ENCODE measurements at places on chromosomes 2 and 18. TPM values are rescaled to one million over a fixed set of nuclear protein-coding genes. Genes with fewer than 3 reads are reported as not detected.

DNA sequence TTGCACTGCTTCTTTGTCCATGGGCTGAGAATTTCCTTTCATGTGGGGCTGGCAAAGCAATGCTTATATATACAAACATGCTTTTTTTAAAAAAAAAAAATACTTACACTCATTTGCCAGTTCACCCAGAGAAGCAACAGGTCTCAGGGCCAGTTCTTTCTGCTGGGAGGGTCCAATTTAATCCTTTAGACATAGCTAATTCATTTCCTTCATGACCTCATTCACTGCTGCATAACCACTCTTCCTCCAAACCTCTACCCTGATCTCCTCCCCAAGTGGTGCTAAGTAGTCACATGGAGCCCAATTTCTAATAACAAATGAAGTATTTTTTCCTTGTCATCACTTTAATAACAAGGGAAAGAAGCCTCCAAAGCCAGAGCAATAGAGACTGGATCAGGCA is 17.1 kb upstream of the TMEM178A start:
- DNase-seq: no peak

GRCh38 chr2:240624950-240625621 is at the start of gene GPR35:
GPR35 (plus strand) TSS chr2:240625480; CDS start chr2:240629953, 4,473 bp downstream.
- peak; percentile 23 for DNase-seq

DNA sequence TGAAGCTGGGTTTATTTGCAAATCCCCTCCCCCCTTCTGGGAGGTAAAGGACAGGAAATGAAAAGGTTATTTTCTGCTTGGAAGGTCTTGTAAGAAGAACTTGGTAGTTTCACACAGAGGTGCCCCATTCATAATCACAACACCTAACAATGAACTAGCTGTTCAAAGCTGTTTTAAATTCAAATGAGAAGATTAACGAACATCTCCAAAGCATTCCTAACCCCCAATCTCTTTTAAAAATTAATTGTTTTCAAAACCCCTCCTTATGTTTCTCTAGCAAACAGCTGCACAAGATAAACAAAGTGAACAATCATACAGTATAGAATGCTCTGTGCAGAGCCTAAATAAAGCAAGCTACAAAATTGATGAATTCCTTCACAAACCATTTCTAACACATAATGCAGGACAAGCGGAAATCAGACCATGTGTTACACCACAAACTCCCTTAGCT is 271.4 kb downstream of the SATB2 start:
- no peak for DNase-seq

- DNase-seq: no peak
Measured at GRCh38 chr2:26754972-26755670, 9.0 kb upstream of the SLC35F6 start.

DNA sequence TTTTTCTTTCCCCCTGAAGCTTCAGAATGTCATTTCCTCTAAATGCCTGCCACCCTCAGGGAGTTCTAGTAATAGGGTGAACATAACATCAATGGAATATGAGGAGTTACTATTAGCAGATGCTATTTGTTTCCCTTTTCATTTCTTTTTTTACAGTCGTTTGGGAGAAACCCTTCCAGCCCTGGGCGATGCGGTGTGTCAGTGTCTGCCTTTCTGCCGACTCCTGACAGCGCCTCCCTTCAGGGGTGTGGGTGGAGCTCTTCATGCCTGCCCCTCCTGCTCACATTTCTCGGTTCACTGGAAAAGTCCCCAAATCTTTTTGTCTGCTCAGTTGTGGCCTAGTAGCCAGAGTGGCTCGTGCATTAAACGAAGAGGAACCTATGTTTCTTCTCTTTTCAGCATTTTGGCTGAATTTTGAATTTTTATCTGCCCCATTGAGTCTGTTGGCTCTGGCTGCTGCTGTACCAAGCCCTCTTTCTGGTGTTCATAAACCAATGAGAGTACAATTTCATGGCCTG is 72.3 kb downstream of the FMNL2 start:
- no peak for DNase-seq

GRCh38 chr2:8993196-8993901 is 10.1 kb downstream of the MBOAT2 start:
- DNase-seq: no peak

DNA sequence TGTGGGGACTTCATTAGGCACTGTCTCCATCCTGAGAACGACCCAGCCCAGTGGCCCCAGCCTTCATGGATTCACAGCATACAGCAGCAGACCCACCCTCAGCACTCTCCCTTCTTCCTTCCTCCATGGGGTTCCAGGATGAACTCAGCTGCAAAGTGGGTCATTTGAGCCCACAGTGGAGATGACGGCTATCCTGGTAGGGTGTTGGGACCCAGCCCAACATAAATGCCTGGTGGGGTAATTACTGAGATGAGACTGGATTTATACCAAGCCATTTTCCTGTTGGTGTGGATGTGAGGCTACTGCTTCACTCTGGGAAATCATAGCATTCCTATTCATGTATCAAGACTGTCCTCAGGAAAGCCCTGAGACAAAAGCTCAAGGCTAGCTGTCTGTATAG is 536.7 kb upstream of the TNP1 start:
- DNase-seq: no peak

DNA sequence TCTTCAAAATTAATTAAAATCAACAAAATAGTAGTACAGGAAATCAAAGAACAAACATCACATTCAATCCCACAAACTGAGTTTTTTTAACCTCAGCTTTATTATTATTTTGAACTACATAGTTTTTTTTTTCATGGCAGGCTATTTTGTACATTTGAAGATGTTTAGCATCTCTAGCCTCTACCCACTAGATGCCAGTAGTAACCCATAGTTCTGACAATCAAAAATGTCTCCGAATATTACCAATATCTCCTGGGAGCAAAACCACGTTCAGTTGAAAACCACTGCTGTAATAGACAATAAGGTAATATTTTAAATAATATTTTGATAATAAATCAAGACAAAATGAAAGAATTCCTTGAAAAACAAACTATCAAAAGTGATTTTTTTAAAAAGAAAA is 702.6 kb upstream of the LRRTM1 start:
- DNase-seq: no peak

DNA sequence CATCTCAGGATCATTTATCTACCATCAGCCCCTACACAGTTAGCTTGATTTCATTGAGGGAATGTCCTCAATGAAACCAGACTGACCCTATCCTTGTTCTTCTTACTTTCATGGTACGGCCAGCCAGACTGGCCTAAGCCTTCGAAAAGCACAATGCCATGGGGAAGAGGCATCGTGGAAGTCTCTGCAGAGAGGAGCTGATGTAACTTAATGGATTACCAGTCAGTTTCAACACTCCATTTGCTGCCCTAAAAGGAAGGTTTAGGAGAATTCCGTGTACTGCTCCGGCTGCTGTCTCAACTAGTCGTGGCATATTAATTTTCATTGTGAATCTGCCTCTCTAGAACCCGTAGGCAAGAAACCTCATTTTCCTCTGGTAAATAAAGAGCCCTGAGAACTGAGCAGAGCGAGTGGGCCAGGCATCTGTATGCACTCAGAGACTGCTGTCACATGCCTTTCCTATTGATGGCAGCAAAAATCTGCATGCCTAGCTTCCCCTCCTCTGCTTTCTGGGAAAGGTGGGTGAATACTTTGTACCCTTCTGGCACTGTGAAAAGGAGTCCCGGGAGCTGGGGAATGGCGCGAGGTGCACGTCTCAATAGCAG is 184.9 kb downstream of the KLHL29 start:
- DNase-seq: no peak

- DNase-seq: peak; percentile 26
Measured at GRCh38 chr2:61117534-61117933, 44.5 kb upstream of the C2orf74 start.

GRCh38 chr2:99395589-99396130 is 58.5 kb downstream of the EIF5B start:
- no peak for DNase-seq

- DNase-seq: no peak
Measured at GRCh38 chr2:165864296-165864695, 70.2 kb upstream of the GALNT3 start.

DNA sequence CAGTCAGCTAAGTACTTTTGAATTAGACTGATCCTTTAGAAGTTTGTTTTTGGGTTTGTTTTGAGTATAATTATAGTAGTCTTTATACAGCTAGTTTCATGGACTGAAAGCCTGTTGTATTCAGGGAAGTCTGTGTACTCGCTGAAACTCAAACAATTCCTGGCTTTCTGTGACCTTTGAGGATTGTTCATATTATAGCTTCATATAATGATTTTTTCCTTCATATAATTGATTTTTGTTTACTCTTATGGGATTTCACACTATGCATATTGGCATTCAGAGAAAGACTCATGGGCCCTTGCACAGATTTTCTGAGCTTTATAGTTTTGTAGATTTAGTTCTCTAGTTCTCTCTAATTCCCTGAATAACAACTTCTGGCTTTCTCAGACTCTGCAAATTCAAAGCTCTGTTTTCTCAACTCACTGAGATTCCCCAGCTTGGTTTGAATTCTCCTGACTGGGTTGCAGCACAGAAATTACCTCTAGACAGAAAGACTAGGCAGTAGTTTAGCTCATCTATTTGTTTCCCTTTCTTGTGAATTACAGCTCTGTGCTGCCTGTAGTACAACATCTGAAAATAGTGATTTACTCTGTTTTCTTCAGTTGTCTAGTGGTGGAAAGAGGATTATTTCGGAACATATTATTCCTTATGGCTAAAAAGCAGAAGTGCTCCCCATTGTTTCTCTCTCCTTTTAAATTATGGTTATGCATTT is 495.9 kb upstream of the CNTNAP5 start:
- no peak for DNase-seq

DNA sequence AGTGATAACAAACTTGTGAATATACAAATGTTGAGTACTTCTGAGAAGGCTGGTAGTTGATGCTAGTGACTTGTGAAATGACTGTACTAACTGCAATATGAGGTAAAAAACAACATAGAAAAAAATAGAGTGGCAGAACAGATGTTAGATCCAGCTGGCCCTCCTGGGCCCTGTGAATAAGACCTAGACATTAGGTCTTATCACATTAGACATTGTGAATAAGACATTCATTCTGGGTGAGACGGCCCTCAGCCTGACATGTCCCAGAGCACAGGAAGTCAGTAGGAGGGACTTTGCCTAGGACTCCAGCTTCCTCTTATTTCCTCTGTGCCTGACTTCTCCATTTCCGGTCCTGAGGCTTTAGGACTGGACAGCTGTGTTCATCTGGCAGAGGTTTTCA is 22.9 kb downstream of the DOK1 start:
- DNase-seq: no peak

DNA sequence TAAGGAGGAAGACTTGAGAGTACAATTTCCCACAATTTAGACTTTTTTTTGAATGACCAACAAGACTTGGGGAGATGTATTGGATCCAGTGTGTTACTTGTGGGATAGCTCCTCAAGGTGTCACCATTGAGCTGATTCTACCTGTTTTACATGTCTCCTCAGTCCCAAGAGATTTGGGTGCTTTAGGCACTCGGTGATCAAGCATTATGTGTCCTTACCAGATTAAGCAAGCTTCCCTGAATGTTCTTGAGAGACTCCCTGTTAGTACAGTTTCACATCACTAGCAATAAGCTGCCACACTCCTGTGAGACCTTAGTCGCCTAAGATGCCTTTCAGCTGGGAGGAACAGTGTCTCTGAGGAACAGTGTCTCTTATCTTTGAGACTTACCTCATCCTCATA is 384.3 kb upstream of the SYT4 start:
- DNase-seq: peak; percentile 10

DNA sequence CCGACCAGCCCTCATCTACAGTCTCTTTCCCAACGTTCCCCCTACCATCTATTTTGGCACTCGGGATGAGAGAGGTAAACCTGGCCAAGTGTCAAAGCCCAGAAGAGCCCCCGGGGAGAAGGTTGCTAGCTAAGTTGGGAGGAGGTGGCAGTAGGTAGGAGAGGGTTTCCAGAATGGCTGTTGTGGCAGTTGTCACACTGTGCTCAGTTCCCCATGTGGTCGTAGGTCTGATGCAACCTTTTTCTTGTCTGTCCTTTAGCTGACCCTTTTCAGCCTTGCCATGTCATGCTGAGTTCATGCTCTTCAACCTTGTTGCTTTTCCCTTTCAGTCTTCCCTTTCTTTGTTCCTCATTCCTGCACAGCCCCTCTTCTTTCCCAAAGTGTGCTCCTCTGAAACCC is 34.5 kb downstream of the TTLL4 start:
- DNase-seq: no peak

GRCh38 chr2:133908171-133908570 is 339.9 kb upstream of the NCKAP5 start:
- no peak for DNase-seq

GRCh38 chr2:131145040-131145439 is 39.9 kb downstream of the PLEKHB2 start:
- DNase-seq: no peak

DNA sequence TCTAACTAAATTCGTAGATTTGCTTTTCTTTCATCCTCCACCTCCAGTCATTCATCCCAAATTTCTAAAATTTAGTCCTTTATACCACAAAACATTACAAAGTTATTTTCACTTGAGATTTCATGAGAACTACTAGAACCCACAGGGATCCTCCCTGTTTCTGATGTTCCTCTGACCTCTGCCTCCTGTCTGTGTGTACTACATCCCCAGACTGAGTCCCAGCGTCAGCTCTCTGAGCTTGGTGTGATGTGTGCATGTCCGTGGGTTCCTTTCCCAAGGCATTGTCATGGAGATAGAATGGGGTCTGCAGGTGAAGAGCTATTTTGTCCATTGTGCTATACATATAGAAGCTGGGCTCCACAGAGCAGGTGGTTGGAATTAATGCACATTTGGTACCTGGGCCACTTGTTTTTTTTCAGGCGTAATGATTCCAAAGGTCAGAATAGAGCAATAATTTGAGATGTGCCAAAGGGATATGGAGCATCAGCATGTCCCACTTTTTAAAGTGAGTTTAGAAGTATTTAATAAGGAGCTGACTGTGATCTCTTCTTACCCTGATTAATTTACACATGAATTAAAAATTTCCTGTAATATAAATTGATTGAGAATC is 151.2 kb upstream of the BOD1L2 start:
- DNase-seq: no peak

- no peak for DNase-seq
Measured at GRCh38 chr2:39705638-39706037, 39.9 kb downstream of the TMEM178A start.

DNA sequence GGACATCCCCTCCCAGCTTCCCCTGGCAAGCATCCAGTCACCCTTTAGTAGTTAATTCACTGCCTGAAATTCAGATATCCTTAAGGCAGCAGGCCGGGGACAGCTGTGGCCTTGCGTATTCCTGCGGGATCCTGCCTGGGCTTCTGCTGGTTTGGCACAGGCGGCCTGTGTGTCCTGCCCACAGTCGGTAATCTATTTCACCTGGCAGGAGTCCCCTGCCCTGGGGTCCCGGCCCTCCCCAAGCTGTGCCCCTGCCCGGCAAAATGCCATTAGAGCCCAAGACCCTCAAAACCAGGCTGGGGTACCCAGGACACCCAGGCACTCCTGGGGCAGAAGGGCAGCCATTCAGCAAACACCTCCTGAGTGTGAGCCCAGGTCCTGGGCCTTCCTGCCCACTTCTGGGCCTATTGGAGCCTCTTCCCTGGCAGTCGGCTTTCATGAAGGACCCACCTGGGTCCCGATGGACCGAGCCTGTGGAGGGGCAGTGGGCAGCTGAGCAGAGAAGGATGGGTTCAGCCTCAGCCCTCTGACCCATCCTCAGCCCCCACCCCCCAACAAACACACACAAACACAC is 11.6 kb downstream of the CROCC2 start:
- no peak for DNase-seq

GRCh38 chr2:26610504-26611335 is 30.4 kb downstream of the CIB4 start:
- DNase-seq: no peak

DSG2 gene
- 0.01 TPM for polyA plus RNA-seq

BOK gene
- polyA plus RNA-seq: 29.4 TPM

ARHGAP28 gene
- polyA plus RNA-seq: 5.3 TPM

SCYGR4 gene
- polyA plus RNA-seq: not detected

ELP2 gene
- polyA plus RNA-seq: 125 TPM

C2orf92 gene
- polyA plus RNA-seq: 2.6 TPM

DSC3 gene
- not detected for polyA plus RNA-seq

NFE2L2 gene
- 128 TPM for polyA plus RNA-seq

ZNF397 gene
- 3.7 TPM for polyA plus RNA-seq

Measured in BJ (cell line).